ENCODE measurements at places on chromosomes 4 and X.
A peak's percentile ranks its signal among the peaks of the same experiment; 100 is the strongest.

DNA sequence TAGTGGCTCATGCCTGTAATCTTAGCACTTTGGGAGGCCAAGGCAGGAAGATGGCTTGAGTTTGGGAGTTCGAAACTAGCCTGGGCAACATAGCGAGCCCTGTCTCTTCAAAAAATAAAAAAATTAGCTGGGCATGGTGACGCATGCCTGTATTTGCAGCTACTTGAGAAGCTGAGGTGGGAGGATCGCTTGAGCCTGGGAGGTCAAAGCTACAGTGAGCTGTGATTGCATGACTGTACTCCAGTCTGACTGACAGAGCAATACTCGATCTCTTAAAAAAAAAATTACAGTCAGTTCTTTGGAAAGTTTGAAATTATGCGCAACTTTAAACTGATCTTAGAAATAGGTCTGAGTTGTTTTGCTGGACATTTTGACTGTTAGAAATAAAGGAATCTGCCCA lies 55.8 kb downstream of the DOCK11 start:
- no peak for DNase-seq

DNA sequence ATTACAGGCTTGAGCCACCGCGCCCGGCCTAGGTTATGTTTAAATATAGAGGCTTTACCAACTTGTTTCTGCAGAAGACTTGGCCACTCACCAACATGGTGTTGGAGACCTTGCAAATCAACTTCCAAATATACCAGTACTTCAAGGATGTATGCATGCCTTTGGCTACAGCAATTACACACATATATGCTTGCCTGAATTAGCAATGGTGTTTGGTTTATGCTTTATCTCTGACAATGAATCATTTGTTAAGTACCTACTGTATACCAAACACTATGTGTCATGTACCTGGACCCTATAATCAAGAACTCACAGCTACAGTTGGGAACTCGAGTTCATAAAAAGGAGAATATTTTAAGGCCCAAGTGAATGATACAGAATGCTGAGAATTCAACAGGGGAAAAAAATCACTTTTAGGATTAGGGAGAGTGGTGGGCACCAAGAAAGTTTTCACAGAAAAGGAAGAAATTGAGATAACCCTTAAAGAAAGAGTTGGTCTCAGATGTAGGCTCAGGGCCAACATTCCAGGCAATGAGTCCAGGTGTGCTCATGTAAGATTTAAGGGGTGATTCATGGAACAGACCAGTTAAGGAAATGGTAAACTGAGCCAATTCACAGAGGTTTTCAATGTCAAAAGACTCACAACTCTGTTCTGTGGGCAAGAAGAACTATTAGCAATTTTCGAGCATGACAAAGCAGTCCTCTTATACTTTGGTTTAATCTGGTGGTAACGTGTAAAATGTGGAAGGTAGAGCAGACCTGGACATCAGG lies 98.9 kb downstream of the BCOR start:
- DNase-seq: no peak

DNA sequence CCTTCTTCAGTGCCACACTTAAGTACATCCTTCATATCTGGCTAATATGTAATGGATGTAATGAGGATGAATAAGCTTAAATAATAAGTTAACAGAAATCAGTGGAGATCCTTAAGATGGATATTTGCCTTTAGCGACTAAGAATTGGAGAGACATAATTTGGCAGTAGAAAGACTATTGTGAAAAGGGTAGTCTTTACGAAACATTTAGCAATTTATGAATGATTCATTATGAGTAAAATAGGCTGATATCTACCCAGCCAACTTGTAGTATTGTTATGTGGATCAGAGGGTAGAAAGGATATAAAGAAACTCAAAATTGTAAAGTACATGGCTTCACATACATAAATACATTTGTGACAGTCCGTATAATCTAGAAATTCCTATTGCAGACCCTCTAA lies 2371.8 kb downstream of the PCDH7 start:
- DNase-seq: peak; percentile 64

- DNase-seq: no peak
Measured at GRCh38 chrX:148562846-148563245, 62.4 kb downstream of the AFF2 start.

DNA sequence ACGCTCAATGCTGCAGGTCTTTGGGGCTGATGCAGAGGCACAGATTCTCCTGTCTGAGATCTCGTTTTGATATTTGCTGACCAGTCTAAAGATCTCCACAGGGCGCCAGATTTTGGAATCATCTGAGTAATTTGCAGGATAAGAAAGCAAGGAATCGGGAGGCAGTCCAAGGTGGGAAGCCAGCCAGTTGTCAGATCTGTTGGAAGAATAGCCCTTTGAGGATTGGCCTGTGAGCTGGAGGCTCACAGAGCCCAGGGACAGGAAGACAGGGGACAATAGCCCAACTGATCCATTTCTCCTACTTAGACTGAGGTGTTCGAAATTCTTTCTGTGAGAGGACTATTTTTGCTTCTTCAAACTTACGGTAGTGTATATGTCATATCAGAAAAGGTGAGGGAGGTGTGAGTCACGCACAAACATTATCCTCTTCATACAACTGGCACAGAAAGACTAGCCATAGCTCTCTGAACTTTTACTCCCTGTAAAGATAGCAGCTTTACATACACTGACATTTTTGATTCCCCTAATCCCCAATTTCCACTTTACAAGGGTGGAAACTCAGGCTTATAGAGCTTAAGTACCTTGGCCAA lies 8.8 kb downstream of the DIPK2B start:
- no peak for DNase-seq

DNA sequence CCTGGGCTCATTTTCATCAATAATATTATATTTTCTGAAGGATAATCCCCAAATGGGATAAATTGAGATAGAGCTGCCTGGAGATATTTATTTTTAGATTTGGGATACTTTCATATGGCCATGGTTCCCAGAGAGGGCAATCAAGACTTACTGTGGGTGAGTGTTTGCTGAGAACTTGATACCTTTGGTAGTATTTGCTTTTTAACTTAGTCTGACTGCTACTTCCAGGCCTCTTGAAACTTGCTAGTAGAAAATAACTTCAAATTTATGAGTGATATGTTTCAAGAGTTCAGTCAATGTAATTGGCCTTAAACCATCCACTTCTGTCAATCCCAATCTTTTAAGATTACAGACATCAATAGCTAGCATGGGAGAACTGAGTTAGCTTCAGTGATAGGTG lies 181.6 kb upstream of the POU3F4 start:
- DNase-seq: no peak

DNA sequence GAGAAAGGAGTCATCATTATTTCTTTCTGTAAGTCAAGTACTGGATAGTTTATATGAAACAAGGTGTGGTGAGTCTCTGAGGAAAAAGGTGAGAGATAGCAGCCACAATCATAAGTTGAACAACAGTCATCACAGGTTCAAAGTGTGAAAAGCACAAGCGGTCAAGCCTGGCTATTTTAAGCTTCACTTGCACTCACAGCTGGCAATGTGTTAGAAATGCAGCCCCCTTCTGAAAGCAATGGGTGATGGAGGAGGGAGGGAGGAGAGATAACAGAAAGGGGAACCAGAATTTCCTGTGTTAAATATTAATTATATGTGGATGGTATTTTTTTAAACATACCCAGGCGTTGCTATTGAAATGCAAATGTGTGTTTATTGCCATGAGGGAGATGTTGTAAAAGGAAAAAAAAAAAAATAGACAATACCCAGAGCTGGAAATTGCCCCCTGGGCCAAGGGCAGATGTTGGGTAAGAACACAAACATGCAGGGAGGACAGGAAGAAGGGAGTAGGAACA lies 26.9 kb upstream of the BMP3 start:
- no peak for DNase-seq

DNA sequence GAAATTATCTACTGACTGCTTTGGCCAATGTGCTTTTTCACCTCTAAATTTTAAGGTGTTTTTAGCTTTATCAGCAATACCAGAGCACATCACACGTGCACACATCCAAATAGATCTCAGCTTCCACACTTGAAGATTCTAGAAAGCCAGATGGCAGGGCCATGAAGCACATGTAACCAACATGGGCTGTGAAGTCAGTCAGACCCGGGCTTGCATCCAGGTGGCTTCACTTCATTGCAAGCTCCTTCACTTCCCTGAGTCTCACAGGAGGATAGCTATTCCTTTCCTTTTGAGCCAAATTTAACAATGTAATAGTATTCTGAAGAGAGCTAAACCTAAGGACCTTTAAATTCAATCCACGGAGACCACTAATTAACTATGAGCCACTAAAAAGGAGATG lies 86.5 kb downstream of the SH3RF1 start:
- DNase-seq: peak; percentile 70

DNA sequence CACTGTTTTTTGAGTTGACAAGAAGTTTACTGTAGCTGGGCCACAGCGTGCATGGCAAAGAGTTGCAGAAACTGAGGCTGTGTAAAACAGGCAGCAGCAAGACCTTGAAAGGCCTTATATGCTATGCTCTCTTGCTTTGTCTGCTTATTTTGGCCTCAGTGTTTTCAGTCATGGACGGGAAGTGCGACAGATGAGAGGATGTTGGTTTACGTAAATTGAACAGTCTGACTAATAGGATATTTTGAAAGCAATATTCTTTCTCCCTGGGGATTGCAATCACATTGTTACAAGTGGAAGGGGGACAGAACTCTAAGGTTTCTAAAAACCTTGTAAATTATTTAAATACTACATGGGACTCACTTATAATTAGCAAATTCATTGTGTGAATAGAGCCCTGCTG lies 32.2 kb upstream of the MAGEA10 start:
- no peak for DNase-seq

DNA sequence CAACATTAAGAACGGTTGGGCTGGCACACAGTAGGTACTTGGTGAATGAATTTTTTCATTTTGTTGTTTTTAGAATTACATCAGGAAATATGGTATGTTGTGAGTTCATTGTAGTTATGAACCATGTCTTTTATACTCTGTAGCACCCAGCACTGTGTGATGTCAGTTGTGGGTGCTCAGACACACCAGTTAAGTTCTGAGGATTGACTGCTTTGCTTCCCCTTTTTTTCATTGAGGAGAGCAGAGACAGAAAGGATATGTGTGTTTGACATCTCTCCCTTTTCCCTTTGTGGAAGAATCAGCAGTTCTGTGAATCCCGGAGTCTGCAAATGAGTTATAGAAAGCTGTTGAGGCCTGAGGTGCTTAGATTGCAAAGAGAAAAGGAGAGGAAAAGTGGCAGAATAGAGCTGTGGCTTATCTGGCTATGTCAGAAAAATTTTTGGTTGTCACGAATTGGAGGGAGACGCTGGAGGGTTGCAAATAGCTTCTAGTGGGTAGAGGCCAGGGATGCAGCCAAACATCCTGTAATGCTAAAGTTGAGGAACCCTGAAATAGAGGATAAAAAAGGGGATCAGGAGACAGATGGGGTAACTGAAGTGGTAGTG lies 13.1 kb downstream of the SMAD1 start:
- DNase-seq: no peak

GRCh38 chr4:38495446-38495845 lies 168.6 kb upstream of the KLF3 start:
- DNase-seq: no peak

GRCh38 chr4:62791386-62791785 lies 1591.3 kb downstream of the ADGRL3 start:
- DNase-seq: no peak

DNA sequence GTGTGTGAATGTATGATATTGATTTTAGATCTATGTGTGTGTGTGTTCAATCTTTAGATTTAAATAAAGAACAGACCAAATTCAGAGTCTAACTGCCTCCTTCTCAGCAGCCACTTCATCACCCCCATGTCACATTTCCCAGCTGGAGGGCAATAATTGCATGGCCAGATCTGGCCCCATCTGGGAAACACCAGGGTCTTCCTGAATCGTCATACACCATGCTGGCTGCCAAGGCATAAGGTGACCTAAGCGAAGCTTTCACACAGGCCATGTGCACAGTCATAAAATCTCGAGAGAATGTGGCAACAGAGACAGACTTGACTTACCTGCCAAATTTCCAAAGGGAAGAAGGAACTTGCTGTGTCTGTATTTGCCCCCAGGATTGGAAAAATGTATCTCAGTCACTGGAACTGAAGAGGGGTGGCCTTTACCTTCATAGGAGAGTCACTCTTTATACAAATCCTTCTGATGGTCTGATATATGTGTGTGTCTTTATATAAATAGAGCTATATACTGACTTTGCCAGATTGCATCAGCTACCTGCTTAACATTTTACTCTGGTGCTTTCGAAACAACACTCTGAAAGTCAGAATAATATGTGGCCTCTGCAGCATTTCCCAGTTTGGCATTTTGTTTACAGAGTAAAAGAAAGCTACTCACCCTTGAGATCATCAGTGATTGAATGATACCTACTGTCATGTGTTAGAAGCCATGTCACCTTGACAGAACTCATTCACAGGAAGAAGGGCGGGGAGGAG lies at the start of gene PLAC1:
PLAC1 (minus strand) TSS at position 470 of the 758 bp plus-strand sequence. CDS start 91,789 bp downstream, outside the sequence.
- DNase-seq: no peak

DNA sequence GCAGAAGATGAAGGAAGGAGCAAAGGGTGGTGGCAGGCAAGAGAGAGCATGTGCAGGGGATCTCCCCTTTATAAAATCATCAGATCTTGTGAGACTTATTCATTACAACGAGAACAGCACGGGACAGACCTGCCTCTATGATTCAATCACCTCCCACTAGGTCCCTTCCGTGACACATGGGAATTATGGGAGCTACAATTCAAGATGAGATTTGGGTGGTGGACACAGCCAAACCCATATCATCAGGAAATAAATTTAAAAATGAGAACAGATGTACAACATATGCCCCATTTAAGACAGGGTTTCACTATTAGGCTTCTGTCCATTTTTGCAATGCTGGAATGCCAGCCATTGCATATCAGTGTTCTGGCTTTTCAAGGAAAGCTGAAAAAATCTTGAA lies 346.7 kb upstream of the SLIT2 start:
- DNase-seq: no peak

DNA sequence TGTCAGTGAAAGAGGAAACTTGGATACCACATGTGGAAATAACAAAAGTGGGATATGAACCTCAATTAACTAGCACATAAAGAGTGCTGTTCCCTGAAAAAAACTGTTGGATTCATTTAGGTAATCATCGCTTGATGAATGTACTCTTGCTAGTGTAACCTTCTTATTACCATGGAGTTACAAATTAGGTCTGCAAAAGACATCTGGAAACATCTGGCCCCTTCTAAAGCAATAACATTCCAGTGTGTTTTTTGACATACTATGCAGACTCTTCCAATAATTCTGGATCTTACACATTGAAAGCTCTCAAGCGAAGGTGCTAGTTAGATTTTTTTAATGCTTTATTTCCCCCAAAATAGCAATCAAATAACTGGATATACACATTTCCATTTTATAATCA lies 134.6 kb downstream of the ATP10D start:
- no peak for DNase-seq

GRCh38 chrX:7119950-7120877 lies 27.3 kb upstream of the STS start:
- DNase-seq: peak; percentile 29

DNA sequence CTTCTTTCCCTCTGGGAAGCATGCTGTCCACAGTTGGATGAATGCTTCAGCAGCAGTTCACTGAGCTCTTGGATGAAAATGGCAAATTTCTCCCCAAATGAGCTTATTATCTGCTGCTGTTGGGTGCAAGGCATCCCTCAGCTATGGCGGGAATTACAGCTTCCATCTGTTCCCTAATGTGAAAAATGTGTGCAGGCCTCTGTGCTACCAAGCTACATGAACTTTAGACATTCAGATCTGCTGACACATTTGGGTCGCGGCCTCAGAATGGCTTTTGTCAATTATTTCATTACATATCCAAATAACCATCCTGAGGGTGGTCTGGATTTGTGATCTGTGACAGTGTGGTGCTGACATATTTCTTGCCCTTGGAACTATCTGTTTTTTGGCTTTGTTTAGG lies 119.5 kb upstream of the SCML1 start:
- DNase-seq: no peak
